Chondrocyte (in vitro differentiated cells): ENCODE measurements at places on chromosomes 16 and 17.
A peak's percentile ranks its signal among the peaks of the same experiment; 100 is the strongest.

GRCh38 chr17:48816438-48816773 is 623 bp downstream of the TTLL6 start:
- DNase-seq, result no peak

DNA sequence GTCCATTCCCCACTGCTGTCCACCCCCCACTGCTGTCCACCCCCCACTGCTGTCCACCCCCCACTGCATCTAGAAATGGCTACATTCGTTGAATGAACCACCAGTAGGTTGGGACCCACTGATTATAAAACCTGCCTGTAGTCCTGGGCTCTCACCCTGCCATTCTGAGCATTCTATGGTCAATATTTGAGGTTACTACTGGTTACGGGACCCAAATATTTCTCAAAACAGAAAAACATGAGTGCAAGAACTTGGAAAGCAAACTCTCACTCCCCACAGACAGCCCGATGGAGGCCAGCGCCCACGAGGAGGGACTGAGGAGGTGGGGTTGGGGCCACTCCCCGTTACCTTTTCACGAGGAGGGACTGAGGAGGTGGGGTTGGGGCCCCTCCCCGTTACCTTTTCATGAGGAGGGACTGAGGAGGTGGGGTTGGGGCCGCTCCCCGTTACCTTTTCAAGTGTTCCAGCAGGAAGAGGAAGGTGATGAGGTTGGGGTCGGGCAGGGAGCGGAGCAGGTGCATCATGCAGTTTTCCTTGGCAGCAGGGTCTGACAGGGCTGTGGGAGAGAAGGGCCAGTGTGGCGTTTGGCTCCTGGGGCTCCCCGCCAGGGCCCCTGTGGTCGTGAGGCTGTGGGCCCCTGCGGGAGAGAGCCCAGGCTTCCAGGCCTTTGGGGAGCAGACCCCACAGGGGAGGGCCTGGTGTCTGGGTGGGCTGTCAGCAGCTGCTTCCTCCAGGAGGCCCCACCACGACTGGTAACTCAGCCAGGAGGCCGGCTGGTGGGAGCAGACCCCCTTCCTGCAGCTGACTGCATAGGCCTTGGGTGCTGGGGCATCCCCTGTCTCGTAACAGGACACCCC is 12.5 kb downstream of the TIMM22 start:
- DNase-seq, result peak; percentile 89

DNA sequence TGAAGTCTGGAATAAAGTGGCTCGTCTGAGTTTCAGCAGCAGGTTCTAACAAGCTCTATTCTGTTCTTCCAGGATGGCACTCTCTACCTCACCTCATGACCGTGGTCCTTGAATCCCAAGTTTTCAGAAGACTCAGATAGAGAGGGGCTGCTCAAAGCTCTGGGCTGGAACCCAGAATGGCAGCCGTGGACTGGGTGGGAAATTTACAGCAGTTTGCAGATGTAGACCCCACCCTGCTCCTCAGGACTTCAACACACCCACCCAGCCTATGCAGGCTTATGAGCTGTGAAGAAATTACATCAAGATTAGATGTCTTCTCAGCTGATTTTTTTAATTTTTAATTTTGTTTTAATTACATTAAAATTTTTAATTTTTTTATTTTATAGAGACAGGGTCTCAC is 59.4 kb downstream of the METRNL start:
- peak; percentile 12 for DNase-seq

- no peak for DNase-seq
Measured at GRCh38 chr16:57500578-57501111, 14.4 kb upstream of the DOK4 start.

DNA sequence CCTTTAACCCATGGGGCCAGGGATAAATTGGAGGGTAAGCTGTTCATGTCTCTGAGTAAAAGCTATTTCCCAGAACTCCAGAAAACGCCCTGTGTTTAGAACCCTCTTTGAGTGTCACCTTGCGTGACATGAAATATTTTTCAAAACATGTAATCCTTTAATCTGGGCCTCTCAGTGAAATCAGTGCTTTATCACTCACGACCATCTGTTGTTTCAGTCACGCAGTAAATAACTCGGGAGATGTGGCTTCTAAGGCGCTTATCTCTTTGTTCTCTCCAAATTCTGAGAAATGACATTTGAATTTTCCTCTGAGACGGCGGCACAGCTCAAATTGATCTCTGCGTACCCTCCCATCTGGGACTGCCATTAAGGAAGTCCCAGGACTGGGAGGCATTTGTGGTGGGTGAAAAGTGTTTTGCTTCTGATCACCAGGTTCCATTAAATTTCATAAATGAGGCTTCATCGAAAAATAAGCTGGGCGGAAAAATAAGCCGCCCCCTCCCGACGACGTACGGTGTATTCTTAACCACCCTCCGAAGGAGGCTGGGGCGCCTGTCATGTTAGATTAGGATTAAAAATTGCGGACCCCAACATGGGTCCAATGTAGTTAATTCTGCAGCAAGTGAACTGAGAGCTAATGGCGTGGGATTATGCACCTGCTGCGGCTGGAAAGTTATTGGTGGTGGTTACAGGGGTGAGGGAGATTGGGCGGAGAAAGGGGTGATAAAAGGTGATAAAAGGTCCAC is 12.7 kb downstream of the WFDC1 start:
- DNase-seq, result no peak

- no peak for DNase-seq
Measured at GRCh38 chr17:60169921-60170817, 20.4 kb downstream of the CA4 start.

DNA sequence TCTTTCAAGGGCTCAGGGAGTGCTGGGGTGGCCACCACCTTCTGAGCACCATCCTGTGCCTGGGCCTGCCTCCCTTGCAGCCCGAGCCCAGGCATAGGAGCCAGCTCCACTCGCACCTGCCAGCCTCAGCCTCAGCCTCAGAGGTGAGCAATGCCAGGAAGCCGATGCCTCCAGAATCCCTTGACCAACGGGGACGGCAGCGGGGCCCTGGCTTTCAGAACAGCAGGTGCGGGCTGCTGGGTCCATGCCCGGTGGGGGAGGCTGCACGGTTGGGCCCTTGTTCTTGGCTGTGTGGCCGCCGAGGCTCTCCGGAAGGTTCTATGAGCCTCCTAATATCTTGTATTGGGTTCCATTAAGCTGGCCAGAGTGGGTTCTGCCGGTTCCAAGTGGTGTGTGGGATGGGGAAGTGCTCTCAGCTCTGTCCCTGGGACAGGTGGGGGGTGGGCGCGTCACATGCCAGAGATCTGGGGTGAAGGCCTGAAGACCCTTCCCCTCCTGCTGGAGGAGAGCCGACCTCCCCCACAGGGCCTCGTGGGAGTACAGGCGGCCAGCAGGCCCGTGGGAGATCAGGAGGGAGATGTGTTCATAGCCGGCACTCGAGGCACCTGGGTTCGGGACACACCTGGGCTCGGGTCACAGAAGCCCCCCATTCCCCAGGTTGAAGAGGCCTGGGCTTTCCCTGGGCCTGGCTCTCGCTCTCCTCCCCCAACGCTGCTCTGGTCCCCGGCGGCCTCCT is 27.0 kb downstream of the NPTX1 start:
- DNase-seq, result no peak

GRCh38 chr16:25691519-25692091 is at the start of gene HS3ST4:
HS3ST4 (plus strand) TSS chr16:25691959.
- no peak for DNase-seq

DNA sequence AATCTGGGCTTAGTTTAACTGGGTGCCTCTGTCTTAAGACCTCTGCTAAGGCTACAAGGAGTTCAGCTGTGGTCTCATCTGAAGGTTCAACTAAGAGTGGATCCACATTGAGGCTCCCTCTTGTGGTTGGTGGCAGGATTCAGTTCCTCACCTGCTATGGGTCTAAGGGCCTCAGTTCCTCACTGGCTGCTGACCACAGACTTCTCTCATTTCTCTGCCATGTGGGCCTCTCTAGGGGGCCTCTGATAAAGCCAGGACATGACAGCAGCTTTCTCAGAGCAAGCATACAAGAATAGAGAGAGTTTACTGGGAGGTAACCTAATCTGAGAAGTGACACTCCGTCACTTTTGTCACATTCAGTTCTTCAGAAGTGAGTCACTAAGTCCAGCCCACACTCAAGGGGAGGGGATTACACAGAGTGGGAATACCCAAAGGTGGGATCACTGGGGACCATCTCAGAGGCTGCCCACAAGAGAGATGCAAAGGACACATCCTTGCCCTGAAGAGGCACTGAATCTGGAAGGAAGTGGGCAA is 19.2 kb upstream of the ABAT start:
- peak; percentile 27 for DNase-seq

GRCh38 chr17:82087961-82088837 is 9.8 kb downstream of the FASN start:
- DNase-seq, result no peak

DNA sequence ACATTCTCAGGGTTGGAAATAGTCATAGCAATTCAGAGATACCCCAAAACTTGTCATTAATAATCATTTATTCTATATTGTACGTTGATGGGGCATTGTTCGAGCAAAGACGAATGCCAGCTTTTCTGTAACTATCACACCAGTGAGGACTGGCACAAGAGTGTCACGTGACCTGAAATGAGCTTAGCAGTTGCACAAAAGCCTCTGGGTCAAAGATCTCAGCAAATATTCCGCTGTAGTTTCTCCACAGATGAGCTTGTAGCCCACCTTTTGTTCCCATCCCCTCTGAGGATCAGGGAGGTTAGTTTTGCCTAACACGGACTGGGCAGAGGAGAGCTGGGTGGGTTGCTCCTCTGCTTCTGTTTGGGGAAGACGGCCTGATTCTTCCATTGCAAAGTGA is 18.2 kb downstream of the IRX3 start:
- DNase-seq, result no peak

DNA sequence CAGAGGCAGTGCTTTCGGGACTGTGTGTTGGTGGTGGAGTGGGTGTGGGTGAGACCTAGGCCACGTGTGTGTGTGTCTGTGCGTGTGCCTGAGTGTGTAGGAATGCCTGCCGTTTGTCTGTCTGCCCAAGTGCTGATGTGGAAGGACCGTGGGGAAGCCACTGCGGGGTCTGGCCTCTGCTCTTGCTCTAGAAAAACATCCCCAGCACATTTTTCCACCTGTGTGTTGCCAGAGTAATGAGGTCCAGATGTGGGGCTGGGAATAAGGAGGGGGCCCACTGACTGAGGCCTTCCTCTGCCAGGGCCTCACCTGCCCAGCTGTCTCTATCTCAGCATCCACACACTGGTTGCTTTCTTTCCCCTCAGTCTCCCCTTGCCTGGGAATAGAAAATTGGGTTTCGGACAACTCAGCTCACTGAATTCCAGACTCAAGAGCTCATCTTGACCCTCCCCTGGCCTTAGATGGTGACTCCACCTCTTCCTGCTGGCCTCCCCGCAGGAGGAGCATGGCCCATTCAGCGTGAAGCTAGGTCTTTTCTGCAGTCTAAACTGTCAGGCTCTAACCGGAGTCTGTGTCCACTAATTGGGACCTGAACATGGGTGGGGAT is 7.6 kb downstream of the SGCA start:
- no peak for DNase-seq

GRCh38 chr17:34851961-34852540 is 109.2 kb downstream of the CCT6B start:
- no peak for DNase-seq

GRCh38 chr16:71225145-71225544 is 5.4 kb downstream of the HYDIN start:
- no peak for DNase-seq

DNA sequence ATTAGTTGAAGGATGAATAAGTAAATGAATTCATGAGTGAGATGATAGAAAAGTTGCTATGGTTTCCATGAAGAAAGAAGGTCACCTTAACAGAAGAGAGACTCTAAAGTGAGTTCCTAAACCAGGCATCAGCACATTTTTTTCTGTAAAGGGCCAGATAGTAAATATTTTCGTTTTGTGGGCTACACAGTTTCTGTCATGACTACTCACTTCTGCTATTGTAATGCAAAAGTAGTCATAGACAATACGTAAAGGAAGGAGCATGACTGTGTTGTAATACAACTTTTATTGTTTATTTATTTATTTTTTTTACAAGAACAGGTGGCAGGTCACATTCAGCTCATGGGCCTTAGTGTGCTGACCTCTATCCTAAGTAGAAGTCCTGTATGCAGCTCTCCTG is 426.1 kb upstream of the DYNLRB2 start:
- no peak for DNase-seq

- DNase-seq, result no peak
Measured at GRCh38 chr17:29368926-29369325, 21.2 kb upstream of the TAOK1 start.

DNA sequence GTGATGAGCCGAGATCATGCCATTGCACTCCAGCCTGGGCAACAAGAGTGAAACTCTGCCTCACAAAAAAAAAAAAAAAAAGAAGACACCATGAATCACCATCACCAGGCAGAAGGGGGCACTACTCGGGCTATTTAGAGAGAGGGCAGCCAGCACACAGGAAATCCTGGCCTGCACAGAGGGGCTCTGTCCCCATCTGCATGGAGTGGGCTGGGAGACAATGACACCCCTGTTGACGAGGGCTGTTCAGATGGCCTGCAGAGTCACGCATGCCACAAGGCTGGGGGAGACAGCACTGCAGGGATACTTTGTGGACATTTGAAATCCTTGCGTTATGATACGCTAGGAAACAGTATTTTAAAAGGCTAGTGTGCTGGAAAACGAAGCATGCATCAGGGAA is 48.3 kb downstream of the CUEDC1 start:
- DNase-seq, result no peak

- DNase-seq, result no peak
Measured at GRCh38 chr16:12801511-12802042, 2.1 kb downstream of the CPPED1 start.

GRCh38 chr17:63546308-63547082 is 3.8 kb upstream of the DCAF7 start:
- DNase-seq, result peak; percentile 63

- no peak for DNase-seq
Measured at GRCh38 chr17:35376245-35376644, 2.8 kb upstream of the SLFN11 start.

- no peak for DNase-seq
Measured at GRCh38 chr17:28042721-28043291, 329 bp downstream of the NLK start.

DNA sequence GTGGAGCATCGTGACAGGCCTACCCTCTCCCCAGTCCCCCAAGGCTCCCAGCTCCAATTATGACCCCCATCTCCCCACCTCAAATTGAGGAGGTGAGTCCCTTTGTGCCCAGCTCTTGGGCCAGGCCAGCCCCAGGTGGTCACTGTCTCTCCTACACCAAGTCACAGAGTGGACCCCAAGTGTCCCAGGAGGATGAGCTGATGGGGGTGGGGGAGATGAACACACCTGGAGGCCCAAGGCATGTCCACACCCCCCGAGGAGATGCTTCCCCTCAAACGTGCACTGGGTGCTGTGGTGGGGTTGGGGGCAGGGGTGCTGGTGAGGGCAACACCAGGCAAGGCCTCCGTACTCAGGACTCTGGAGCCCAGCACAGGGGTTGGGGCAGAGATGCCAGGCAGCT is 73.2 kb downstream of the RBFOX3 start:
- DNase-seq, result peak; percentile 42
